CD4-positive, alpha-beta T cell treated with Interferon gamma for 1 hour (primary cell): ENCODE measurements at places on chromosomes 3 and 15.

DNA sequence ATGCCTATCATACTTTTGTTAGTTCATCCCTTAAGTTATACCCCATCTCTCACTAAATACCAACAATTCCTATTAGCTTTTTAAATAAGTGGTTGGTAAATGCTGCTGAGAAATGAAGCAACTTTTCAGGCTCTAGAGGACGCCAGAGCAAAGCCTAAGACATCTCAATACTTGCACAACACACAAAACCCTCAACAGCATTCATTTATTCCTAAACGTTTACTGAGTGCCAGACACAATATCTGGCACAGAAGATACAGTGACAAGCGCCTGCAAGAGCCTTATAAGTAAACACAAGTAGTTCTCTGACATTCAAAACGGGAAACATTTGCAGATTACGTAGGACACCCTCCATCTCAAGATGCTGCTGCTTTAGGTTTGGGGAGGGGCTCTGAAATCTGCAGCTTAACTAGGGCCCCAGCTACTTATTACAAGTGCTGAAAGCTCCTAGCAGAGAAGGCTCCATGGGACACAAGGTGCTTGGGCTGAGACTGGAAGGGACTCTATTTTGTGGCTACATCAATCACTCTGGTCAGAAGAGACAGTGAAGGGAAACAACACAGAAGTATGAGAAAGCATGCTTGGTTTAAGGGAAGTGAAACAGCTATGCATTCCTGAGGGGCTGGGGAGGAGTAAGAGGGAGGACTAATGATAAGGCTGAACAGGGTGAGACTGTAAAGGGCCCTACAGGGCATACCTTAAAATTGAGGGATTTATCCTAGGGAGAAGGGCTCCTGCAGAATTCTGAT, 311.3 kb downstream of the PLCL2 start:
- no peak for DNase-seq

DNA sequence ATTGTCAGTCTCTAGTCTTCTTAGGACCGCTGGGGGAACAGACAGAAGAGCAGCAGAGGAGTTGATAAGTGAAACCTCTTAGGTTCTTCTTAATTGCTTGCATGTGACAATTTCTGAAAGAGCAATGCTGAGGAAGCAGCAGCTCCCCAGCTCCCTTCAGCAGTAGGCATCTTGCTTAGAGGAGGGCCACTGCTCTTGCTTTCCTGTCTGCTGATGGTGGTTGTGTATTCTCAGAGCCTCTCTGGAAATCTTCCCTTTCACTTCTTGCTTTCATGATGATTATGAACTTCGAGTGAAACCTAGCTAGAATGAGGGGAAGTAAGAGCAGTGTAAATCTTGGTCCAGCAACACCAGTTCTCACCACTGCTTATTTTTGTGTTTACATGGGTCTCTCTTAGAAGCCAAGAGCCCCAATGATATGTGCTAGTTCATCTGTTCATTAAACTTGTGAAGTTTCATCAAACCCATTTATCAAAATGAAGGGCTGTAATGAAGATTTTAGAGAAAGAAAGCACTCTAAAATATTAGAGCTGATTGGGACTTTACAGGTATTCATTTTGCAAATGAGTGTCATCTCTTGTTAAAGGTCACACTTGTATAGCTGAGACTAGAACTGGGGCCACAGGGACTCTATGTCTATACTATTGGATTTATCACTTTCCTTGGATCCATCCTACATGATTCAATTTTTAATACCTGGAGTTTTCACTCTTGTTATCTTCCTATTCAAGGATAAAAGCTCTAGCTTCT, 246.7 kb downstream of the LPP start:
- peak; percentile 35 for DNase-seq

- DNase-seq = no peak
Measured at GRCh38 chr3:134807189-134807588, 12.1 kb downstream of the EPHB1 start.

DNA sequence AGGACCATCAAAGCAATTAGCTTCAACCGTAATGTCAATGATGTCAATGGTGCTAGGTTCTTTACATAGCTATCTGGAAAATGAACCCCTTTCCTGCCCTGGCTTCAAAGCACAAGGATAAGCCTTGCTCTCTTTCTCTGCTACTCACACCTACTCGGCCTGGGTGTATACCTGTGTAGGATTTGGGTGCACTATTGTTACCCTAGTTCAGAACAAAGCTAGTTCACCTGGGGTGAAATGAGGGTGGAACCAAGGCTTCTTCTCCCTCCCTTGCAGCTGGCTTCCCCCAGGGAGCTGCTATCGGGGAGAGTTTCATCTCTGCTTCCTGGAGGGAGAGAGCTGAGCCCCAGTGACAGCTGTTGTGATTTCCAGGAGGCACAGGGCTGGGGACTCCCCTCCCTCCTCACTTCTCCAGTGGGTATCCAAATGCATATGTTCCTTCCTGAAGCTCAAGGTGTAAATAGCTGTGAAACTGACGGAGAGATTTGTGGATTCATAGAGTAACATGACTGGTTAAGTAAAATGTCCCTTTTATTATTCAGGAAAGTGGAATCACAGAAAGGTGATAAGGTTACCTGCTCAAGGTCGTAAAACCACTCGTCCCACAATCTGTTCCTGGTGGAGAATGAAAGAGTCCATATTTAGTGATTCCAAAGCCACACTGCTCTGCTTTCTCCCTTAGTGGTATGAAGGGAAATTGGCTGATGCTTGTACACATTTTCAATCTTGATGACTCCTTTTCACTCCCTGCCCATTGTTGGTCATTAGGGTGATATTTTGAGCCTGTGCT, 11.8 kb upstream of the C3orf70 start:
- no peak for DNase-seq

DNA sequence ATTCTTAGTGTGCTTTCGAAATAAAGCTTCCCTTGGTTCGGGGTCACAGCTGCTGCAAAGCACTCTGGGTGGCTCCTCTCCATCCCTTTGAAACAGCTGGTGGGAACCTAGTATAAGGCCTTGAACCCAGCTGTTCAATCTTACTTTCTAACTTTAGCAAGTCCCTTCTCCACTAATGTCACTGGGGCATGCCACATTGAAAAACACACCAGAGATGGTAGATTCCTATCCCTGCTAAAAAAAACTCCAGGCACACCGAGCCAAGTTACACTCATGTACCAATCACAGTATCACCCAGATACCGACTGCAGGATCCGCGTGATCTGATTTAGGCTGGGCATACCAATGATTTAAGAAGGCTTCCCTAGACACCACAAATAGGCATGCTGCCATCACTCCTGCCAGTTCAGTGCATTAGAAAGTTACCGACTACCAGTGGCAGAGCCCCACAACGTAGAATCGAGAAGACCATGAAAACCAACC, 65.0 kb downstream of the WWTR1 start:
- no peak for DNase-seq
